Activated CD8-positive, alpha-beta memory T cell treated with anti-CD3 and anti-CD28 coated beads for 4 hours (primary cell): ENCODE measurements at places on chromosomes 3 and 15.

- DNase-seq: no peak
Measured at GRCh38 chr15:92636908-92637481, 18.6 kb downstream of the FAM174B start.

GRCh38 chr15:85388566-85389305, 8.3 kb downstream of the AKAP13 start:
- no peak for DNase-seq

DNA sequence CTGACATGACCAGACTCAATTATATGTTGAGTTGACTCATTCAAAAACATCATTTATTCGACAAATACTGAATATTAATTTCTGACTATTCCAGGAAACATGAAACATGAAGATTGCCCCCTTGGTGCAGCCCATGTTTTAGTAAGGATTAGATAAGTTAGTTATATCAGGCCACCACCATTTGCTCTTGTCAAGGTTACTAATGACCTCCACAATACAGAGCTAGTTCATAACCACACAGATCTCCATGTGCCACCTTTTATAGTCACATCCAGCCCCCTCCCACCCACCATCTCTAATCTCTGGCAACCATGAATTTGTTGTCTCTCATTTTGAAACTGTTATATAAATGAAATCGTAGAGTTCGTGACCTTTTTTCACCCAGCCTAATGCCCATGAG, 15.7 kb downstream of the KLHL18 start:
- no peak for DNase-seq

DNA sequence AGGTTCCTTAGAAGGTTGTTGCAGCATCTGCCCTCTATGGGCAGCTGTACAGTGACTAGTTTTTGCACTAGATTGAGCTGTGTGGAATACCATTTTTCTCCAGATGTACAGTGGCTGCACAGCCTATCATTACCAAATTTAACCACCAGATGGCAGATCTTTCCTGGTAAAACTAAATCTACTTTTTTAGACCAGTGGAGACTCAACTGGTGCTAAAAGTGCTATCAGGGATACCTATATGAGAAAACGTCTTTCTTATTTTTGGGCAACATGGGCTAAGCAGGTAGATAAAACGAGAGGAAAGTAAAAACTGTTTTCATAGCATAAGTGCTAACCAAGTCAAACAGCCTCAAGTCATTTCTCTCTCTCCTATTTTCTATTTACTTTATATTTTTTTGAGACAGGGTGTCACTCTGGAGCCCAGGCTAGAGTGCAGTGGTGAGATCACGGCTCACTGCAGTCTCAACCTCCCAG, 21.2 kb downstream of the IGSF10 start:
- DNase-seq: no peak

- no peak for DNase-seq
Measured at GRCh38 chr3:122546151-122546550, 17.9 kb downstream of the PARP9 start.

- no peak for DNase-seq
Measured at GRCh38 chr3:112390783-112391641, 58.1 kb downstream of the CD200 start.

DNA sequence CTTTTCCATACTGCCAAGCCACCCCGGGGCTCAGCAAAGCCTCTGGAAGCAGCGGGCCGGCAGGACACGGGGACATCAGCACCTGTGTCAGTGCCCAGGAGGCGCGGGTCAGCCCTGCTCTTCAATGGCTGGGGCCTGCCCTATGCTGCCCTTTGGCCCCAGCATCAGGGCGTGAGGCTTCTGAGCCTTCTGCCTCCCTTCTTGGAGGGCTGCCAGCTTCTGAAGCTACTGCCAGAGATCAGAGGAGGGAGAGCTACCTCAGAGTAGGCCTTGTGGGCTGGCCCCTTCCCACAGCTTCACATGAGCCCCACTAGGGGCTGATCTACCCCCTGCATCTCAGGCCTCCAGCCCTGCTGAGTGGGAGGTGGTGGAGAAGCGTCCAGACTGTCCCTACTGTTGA, 13.0 kb upstream of the TMEM115 start:
- no peak for DNase-seq

GRCh38 chr3:4693620-4694019, 200.5 kb downstream of the ITPR1 start:
- no peak for DNase-seq
